ENCODE measurements at places on chromosomes 3 and 15.

DNA sequence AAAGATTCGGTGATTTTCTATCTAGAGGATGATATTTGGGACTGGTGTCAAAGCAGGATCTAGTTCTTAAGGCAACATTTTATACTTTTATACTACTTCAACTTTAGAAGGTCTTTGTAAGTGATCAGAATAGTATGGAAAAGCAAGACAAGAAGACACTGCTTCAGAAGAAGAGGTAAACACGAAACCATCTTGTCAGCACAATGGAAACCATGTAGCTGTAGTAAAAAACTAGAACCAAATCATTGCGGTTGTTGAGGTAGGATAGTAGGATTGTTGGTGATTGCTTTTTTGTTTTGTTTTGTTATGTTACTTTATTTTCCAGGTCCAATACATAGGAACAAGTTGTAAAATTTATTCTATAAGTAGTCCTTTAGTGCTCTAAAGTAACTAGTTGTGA is 40.0 kb downstream of the SEMA6D start:
- DNase-seq, result no peak

DNA sequence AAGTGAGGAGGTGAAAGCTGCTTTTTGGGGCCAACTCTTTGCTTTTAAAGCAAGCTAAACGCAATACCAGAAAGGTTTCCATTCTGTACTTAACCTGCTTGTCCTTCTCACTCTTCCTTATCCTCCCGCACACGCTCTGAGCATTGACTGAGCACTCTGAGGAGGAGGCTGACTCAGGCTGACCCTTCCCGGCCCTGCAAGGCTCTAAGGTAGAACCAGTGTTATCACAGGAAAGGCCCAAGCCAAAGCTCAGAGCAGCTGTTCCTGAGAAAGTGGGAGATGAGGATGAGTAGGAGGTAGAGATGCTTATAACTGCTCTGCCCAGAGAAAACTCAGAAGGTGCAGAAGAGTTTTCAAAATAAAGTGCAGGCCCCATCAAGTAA is 2.3 kb downstream of the B3GNT5 start:
- no peak for DNase-seq

GRCh38 chr3:34219556-34219955 is 421.1 kb downstream of the PDCD6IP start:
- no peak for DNase-seq

GRCh38 chr15:89669309-89669865 is 9.8 kb downstream of the PLIN1 start:
- DNase-seq, result no peak

GRCh38 chr15:82298520-82298919 is 35.9 kb downstream of the SAXO2 start:
- no peak for DNase-seq

- no peak for DNase-seq
These were observed 25.6 kb downstream of the PSTPIP1 start for GRCh38 chr15:77020348-77021087.

GRCh38 chr15:96889734-96890480 is 559.4 kb downstream of the NR2F2 start:
- DNase-seq, result no peak

- peak; percentile 29 for DNase-seq
These were observed 87.5 kb downstream of the ATP2B2 start for GRCh38 chr3:10417847-10418246.

GRCh38 chr3:183921096-183921495 is 36.4 kb upstream of the PARL start:
- no peak for DNase-seq

DNA sequence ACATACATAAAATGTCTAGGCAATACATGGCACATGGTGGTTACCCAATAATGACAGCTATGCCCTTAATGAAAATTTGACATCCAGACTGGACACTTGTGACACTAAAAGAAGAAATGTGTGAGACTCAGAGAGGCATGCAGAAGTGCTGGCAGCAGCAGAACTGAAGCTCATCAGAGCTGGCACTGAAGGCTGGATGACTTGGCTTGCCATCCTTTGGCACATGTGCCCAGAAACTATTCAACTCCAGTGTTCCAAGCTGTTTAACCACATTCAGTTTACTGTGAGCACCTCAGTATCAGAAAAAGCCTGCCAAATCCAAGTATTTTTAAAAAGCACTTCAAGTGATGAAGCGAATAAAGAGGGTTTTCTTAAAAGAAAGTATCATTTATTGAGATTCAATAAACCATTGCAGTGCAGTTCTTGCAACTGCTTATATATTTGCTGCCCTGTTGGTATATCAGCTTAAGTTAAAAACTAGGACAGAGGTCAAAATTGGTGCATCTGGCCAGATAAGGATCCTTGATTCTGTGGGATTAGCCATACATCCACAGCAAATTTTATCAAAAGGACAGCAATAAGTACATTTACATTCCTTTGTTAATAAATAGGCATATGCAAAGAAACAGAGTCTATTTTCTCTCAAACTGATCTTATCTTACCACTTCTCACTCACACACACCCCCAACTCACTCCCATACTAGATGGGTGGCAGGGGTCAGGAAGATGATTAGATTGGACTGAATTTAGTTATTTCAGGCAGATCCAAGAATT is 15.8 kb downstream of the IGSF11 start:
- no peak for DNase-seq

- no peak for DNase-seq
These were observed 33.4 kb downstream of the MUC20 start for GRCh38 chr3:195754141-195754540.

- peak; percentile 17 for DNase-seq
These were observed 28.4 kb downstream of the USF3 start for GRCh38 chr3:113668015-113668414.

DNA sequence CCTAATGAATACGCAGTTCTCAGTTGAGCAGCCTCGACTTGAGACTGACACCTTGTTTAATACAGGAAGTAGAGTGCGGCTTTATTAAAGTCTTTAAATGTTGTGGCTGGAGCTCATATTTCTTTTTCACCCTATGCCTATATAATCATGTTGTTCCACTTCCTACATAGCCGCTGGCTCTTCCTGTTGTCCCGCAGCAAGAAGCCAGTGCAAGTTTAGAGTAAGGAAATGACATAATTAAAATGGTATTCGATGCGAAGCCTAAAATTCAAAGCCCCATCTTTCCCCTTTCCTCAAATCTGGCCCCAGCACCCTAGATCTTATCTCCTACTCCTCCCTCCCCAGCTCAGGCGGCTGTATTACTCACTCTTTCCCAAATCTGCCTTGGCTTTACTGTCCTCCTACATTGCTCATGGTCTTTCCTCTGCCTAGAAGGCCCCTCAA is 7.5 kb upstream of the PHLDB2 start:
- no peak for DNase-seq

GRCh38 chr3:115663414-115663813 is 40.1 kb downstream of the GAP43 start:
- DNase-seq, result no peak

GRCh38 chr3:62892951-62893350 is 17.7 kb upstream of the CADPS start:
- DNase-seq, result no peak
